ENCODE measurements at places on chromosomes 4 and X. TPM values are rescaled to one million over a fixed set of nuclear protein-coding genes. Genes with fewer than 3 reads are reported as not detected.

DNA sequence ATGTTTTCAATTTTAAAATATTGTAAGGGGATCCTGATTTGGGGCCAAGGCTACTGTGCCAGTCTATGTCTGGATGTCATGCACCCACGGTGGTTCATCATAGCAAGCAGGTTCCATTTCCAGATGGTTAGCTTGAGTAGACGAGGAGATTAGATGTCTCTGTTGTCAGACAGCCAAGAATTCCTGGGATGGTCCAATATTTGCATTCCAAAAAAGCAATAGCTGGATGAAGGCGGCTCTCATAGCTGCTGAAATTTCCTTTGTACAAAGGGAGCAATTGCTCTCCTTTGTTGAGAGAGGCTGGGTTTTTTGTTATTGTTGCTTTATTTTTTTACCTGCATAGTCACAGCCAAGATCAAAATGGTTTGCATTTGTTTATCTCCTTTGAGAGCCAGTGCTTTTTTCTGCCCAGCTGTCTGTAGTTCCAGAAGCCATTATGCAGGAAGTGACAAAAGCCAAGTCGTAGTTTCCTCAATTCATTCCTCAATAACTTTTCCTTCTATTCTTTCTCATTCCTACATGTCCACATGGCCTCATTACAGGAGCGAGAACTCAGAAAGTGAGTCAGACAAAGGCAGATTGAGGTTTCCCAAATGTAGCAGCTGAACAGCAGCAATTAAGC lies 107.9 kb downstream of the MMRN1 start:
- no peaks in the 10 kb centered on the region for H3K36me3 ChIP-seq
- H3K27ac ChIP-seq, result no peak overlapping the region
- no peak overlapping the region for H3K4me3 ChIP-seq
- no peaks in the 10 kb centered on the region for H3K4me1 ChIP-seq
- no peak for DNase-seq

DNA sequence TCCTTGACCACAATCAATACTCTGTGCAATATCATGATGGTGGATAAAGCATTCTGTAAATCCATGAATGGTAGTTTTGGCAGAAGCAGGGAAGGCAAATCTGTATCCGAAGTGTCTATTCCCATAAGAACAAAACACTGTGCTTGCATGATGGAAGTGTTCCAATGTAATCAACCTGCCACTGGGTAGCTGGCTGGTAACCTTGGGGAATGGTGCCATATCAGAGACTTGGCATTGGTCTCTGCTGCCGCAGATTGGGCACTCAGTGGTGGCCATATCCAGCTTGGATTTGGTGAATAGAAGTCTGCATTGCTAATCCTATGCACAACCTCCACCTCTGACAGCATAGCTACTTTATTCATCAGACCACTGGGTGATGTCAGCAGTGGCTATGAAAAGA lies 114.3 kb upstream of the EMCN start:
- no peaks in the 10 kb centered on the region for H3K27me3 ChIP-seq
- no peak overlapping the region for H3K27ac ChIP-seq
- no peaks in the 10 kb centered on the region for H3K36me3 ChIP-seq

GRCh38 chr4:76896614-76897535 lies 1.1 kb downstream of the SOWAHB start:
- no peak for DNase-seq
- peaks cover 61% of the 10 kb centered on the region for H3K27me3 ChIP-seq
- H3K27ac ChIP-seq, result no peak overlapping the region
- no peak overlapping the region for H3K4me3 ChIP-seq
- peaks cover 11% of the 10 kb centered on the region for H3K4me1 ChIP-seq

- peaks cover 4% of the 10 kb centered on the region for H3K4me1 ChIP-seq
- no peak for DNase-seq
- no peak overlapping the region for H3K27ac ChIP-seq
- no peaks in the 10 kb centered on the region for H3K27me3 ChIP-seq
These were observed 220.0 kb downstream of the PPP3CA start for GRCh38 chr4:101127176-101127790.

DNA sequence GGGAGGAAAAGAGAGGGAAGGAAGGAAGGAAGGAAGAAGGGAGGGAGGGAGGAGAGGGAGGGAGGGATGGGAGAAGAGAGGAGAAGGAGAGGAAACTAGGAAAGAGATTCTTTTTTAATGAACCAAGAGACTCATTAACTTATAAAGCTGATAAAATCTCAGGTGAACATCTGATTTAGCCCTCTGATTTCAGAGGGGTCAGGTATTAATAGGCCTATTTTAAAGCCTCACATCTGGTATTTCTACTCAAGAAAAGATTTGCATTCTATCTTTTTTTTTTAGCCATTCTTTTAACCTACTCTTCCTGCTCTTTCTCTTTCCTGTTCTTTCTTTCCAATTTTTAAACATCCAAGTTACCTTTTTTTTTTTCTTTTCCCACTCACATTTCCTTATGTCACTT lies 103.3 kb upstream of the CPEB2 start:
- peaks cover 3% of the 10 kb centered on the region for H3K27me3 ChIP-seq
- no peaks in the 10 kb centered on the region for H3K4me1 ChIP-seq
- no peaks in the 10 kb centered on the region for H3K36me3 ChIP-seq
- H3K27ac ChIP-seq, result no peak overlapping the region

- no peaks in the 10 kb centered on the region for H3K36me3 ChIP-seq
- DNase-seq, result no peak
- H3K27me3 ChIP-seq, result no peaks in the 10 kb centered on the region
- no peaks in the 10 kb centered on the region for H3K4me1 ChIP-seq
- H3K27ac ChIP-seq, result no peak overlapping the region
These were observed 77.6 kb downstream of the MXRA5 start for GRCh38 chrX:3268829-3269228.

GRCh38 chr4:6986072-6986780 lies 56.9 kb upstream of the TADA2B start:
- H3K4me1 ChIP-seq, result peaks cover 72% of the 10 kb centered on the region
- peak overlapping the region; percentile 97 for H3K27ac ChIP-seq
- peaks cover 28% of the 10 kb centered on the region for H3K36me3 ChIP-seq
- DNase-seq, result no peak
- H3K27me3 ChIP-seq, result no peaks in the 10 kb centered on the region
- H3K4me3 ChIP-seq, result peak overlapping the region; percentile 90

DNA sequence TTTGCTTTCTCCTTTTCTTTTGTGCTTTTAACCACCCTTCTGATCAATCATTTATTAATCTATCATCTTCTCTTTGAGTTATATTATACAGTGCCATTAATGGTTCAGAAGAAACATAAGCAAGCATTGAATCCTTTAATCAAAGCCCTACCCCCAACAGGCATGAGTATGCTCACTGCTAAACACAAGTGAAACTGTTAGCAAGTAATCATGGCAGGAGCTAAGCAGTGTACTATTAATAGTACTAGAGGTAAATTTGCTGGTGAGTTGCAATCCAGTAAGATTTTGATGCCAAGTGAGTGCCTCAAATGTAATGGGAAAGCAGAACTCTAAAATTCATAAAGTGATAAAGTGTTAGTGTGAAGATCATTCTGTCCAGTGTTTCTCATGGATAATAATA lies 57.2 kb downstream of the FNIP2 start:
- no peak for DNase-seq
- H3K36me3 ChIP-seq, result peaks cover 21% of the 10 kb centered on the region
- peak overlapping the region; percentile 37 for H3K27ac ChIP-seq
- peaks cover 41% of the 10 kb centered on the region for H3K4me1 ChIP-seq
- no peaks in the 10 kb centered on the region for H3K27me3 ChIP-seq

RAI2 gene
- not detected for total RNA-seq

PABPC4L gene
- total RNA-seq, result not detected

KDR gene
- total RNA-seq, result not detected

DNA sequence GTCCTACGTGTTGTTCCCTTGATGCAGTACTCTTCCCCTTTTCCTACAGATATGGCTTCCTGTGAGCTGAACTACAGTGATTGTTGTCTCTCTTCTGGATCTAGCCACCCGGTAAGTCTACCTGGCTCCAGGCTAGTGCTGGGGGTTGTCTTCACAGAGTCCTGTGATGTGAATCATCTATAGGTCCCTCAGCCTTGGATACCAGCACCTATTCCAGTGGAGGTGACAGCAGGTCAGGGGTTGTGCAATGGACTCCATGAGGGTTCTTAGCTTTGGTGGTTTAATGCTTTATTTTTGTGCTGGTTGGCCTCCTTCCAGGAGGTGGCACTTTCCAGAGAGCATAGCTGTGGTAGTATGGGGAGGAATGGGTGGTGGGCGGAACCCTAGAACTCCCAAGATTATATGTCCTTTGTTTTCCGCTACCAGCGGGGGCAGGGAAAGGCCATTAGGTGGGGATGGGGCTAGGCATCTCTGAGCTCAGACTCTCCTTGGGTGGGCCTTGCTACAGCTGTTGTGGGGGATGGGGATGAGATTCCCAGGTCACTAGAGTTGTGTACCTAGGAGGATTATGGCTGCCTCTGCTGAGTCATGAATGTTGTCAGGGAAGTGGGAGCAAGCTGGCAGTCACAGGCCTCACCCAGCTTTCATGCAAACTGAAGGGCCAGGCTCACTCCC lies 121.4 kb upstream of the ANKRD50 start:
- no peaks in the 10 kb centered on the region for H3K36me3 ChIP-seq
- H3K27ac ChIP-seq, result no peak overlapping the region
- no peak overlapping the region for H3K4me3 ChIP-seq
- no peaks in the 10 kb centered on the region for H3K4me1 ChIP-seq

DNA sequence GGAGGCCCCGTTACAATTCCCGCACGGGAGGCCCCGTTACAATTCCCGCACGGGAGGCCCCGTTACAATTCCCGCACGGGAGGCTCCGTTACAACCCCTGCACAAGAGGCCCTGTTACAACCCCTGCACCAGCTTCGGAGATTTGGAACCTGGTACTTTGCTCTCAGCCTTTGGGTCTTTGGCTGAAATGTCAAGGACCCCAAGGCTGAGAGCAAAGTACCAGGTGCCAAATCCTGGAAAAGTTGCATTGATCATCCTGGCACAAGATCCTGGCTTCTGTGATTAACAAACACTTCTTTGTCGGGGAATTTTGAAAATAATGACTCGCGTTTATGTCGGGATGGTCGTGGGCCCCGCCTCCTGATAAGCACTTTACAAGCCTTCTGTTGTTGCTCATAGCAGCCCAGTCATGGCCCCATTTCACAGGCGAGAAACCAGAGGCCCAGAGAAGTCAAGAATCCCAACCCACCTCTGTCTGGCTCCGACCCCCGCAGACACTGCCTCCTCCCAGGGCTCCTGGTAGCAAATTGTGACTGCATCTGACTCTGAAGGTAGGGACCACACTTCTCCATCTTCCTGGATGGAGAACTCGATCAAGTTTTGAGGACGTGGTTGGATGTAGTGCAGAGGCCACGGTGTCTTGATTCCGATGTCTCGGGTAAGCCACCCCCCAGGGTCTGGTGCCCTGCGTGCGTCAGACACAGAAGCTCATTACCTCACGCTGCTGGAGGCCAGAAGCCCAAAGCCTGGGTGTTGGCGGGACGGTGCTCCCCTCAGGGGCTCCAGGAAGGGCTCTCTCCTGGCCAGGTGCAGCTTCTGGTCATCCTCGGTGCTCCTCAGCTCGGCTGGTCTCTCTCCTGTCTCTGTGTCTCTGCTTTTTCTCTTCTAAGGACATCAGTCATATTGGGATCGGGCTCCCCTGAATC lies 60.3 kb downstream of the ADRA2C start:
- H3K27ac ChIP-seq, result no peak overlapping the region

All from activated CD4-positive, alpha-beta T cell treated with anti-CD3 and anti-CD28 coated beads, Interleukin-2, amount 10 ng/mL, durations not matched to agents 7 days and 5 days (primary cell).